Cardiac fibroblast (primary cell): ENCODE measurements at places on chromosomes 7 and 10.
A peak's percentile ranks its signal among the peaks of the same experiment; 100 is the strongest.

GRCh38 chr10:119608316-119609155 lies 11.8 kb upstream of the TIAL1 start:
- peak; percentile 46 for DNase-seq

- no peak for DNase-seq
Observed at GRCh38 chr10:28463676-28464395, 69.1 kb upstream of the WAC start.

GRCh38 chr7:99165816-99166215 lies 21.9 kb upstream of the SMURF1 start:
- no peak for DNase-seq

DNA sequence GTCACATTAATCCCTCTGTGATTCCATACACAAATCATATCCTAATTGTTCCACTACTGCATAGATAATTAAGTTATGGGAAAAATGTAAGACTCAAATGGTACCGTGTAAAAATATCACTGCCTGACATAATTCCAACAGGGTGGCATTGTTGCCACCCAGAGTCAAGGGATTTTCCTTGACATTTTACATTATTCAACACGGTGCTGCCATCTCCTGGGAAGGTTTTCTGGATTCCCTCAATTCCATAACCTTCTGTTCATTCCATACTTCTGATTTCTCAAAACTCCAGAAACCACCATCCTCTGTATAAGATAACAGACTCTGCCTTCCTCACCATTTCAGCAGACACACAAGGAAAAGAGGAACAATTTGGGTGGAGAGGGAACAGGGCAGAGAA lies 495.9 kb downstream of the XPNPEP1 start:
- DNase-seq: no peak

DNA sequence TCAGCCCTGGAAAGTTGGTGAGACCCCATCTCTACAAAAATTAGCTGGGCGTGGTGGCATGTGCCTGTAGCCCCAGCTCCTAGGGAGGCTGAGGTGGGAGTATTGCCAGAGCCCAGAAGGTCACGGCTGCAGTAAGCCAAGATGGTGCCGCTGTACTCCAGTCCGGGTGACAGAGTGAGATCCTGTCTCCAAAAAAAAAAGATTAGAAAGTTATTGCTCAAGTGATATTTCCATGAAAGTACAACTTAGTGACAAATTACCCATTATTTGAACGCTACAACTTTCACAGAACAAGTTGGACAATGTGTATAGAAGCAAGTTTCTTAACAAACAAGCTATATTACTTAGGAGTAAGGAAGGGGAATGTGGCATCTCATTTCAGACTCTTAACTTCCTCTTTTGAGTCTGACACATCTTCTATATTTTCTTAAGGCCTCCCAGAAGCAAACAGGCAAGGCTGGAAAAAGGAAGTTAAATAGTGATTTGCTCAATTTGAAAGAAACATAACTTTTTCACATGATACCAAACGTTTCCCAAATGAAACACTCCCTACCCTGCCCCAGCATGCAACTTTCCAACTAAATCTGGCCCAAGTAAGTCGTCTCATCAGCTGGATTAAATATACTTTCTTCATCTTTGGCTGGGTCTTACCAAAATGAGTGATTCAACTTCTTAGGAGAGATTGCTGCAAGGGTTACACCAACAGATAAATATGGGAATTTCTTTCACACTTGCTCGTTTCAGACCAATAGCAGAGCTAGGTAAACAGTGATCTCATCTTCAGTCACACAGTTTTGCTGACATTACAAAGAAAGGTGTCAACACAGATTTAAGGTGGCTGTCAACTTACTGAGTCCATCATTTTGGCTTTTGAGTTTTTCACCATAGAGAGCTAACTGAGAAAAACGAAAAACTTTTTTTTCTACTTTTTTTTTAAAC lies 66.3 kb upstream of the KLF6 start:
- DNase-seq: peak; percentile 96

GRCh38 chr7:106285051-106285854 lies 470 bp upstream of the NAMPT start:
- peak; percentile 99 for DNase-seq

DNA sequence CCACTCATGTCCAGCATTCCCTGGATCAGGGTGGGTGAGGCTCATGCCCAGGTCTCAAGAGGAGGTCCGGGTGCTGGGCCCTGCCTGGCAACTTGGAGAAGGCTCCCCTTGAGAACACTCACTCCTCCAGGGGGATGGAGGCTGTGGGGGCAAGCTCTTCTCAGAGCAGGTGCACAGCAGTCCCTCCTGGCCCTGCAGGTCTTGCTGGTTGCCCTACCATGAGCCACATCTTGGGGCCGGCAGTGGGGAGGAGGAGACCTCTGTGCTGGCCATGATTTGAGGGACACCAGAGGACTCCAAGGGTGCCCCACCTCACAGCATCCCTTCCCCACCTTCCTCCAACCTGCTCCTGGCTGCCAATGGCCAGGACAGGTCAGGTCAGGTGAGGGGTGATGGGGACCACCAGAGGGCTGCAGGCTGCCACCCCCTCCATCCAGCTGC lies 87.4 kb upstream of the RET start:
- no peak for DNase-seq

GRCh38 chr10:94409021-94409657 lies 6.8 kb downstream of the TBC1D12 start:
- no peak for DNase-seq

GRCh38 chr7:9978106-9979064 lies 995.3 kb upstream of the PHF14 start:
- DNase-seq: no peak

- DNase-seq: no peak
Observed at GRCh38 chr10:102546606-102547320, 43.0 kb downstream of the SUFU start.

DNA sequence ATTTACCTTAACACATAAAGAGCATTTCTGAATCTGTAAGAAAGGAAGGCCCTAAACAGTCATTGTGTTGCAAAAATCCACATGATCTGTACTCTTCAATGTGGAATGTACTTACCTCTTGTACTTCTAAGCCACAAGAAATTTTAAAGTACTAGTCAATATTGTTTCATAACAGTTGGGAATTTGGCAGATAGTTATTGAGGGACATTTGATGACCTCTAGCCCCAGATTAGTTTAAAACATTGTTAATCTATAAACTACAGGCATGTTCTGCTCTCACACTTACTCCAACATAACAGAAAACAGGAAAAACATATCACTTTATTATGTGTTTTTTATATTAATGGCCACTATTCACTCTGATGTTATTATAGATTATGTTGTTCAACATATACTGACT lies 985.7 kb upstream of the LRRTM3 start:
- no peak for DNase-seq

GRCh38 chr10:101228153-101228965 lies 904 bp downstream of the LBX1 start:
- no peak for DNase-seq

- peak; percentile 69 for DNase-seq
Observed at GRCh38 chr7:94396596-94396995, 1.9 kb downstream of the COL1A2 start.

DNA sequence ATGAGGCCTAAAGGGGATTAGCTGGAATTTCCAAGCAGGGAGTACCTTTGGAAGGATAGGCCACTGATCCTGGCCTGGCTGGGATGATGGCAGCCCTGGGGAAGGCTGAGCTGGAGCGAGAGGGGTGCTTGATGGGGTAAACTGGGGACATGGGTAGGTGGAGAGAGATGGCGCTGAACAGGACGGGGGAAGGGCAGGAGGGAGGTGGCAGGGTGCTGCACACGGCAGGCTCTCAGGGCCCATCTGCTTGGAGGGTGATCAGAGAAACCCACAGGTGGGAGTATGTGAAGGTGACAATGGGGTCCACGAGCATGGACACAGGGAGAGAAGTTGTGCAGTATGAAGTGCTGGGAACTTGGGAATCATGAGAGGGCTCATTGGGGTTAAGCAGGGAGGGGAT lies 10.3 kb downstream of the MAT1A start:
- DNase-seq: no peak

GRCh38 chr10:31693491-31693890 lies 235.1 kb downstream of the ARHGAP12 start:
- DNase-seq: no peak

DNA sequence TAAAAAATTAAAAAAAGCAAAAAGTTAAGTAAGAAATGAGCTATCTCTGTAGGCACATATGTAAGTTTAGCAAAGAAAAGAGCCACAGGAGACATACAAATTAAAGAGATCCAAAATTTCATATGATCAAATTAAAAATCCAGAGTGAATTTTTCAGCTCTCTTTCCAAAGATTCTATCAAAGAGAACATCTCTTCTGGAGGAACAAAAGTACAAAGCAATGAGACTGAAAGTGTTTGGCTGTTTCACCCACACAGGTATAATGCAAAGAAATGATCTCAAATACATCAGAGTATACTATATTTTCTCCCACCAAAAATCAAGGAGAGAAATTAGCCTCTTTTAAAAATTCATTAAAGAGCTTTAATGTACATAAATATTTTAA lies 74.8 kb upstream of the ASAH2 start:
- DNase-seq: no peak

- DNase-seq: peak; percentile 69
Observed at GRCh38 chr10:6669269-6669859, 89.3 kb upstream of the PRKCQ start.

DNA sequence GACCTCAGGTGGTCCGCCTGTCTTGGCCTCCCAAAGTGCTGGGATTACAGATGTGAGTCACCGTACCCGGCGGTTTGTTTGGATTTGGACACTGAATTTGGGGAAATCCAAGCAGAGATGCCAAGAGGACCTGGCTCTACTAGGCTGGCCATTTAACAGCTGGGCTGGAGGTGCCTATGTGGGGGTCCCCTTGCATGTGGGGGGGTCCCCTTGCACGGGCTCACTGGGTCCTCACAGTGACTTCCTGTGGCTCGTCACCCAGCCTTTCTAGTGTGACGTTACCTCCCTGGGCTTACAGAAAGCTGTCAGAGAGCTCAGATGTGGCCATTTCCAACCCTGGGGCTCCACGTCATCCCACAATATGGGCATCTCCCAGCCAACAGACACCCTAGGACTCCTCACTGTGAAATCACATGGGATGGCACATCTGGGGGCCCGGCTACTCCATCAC lies 49.3 kb upstream of the GNA12 start:
- DNase-seq: no peak

- DNase-seq: no peak
Observed at GRCh38 chr7:51774178-51774577, 457.6 kb upstream of the COBL start.

- DNase-seq: no peak
Observed at GRCh38 chr10:62460393-62460792, 86.2 kb downstream of the ZNF365 start.

- DNase-seq: no peak
Observed at GRCh38 chr7:50352282-50352681, 47.8 kb downstream of the IKZF1 start.
